ENCODE measurements at places on chromosomes 4 and X. TPM values are rescaled to one million over a fixed set of nuclear protein-coding genes. Genes with fewer than 3 reads are reported as not detected.

Gene BEX2
- polyA plus RNA-seq: 68.6 TPM

- no peaks in the 10 kb centered on the region for H3K27me3 ChIP-seq
- no peaks in the 10 kb centered on the region for H3K4me1 ChIP-seq
- no peak for DNase-seq
- no peak overlapping the region for H3K4me3 ChIP-seq
Observed at GRCh38 chr4:94530073-94530472, 78.3 kb downstream of the PDLIM5 start.

DNA sequence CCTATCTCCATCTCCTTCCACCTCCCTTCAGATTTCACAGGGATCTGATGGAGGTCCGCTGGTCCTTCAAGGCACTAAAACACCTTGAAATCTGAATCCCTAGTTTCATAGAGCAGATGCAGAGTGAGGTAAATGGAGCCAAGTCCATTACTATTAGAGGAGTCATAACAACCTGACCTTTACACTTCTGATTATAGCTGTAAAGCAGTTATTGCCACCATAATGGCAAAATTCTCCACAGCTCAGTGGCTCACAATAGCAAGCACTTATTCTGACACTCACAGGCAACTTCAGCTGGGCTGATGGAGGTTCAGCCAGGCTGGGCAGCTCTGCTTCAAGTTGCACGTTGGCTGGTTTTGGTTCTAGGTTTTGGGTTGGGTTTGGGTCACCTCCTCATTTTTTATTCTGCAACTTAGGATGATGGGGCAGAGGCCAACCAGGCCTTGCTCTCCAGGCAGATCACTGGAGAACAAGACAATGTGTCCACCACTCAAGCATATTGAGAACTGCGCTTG, 51.4 kb upstream of the LRAT start:
- no peak overlapping the region for H3K27ac ChIP-seq
- no peaks in the 10 kb centered on the region for H3K27me3 ChIP-seq
- H3K4me3 ChIP-seq: no peak overlapping the region
- H3K36me3 ChIP-seq: no peaks in the 10 kb centered on the region

Gene UBE2D3
- 466 TPM for polyA plus RNA-seq

GRCh38 chrX:121256647-121257046, 209.2 kb downstream of the GLUD2 start:
- DNase-seq: no peak
- H3K27me3 ChIP-seq: no peaks in the 10 kb centered on the region
- H3K36me3 ChIP-seq: no peaks in the 10 kb centered on the region
- no peaks in the 10 kb centered on the region for H3K4me1 ChIP-seq
- H3K4me3 ChIP-seq: no peak overlapping the region

Gene NUP62CL
- polyA plus RNA-seq: 2.0 TPM

DNA sequence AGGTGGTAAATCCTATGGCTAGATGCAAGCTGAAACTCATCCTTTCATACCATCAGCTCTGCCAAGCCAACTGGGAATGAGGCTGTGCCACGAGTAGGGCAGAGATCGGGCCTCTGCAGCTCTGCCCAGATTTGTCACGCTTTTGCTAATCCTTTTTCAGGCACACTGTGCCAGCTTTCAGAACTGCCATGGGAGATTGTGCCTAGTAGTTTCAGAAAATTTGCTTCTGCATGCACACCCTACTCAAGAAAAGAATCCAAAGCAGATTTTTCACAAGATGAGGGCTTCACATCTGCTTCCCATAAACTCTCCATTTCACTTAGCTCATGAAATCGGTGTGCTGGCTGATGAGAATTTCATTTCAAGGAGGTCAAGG, 3.3 kb upstream of the ADH7 start:
- H3K27me3 ChIP-seq: no peaks in the 10 kb centered on the region
- no peak for DNase-seq
- no peaks in the 10 kb centered on the region for H3K36me3 ChIP-seq
- H3K4me1 ChIP-seq: no peaks in the 10 kb centered on the region

DNA sequence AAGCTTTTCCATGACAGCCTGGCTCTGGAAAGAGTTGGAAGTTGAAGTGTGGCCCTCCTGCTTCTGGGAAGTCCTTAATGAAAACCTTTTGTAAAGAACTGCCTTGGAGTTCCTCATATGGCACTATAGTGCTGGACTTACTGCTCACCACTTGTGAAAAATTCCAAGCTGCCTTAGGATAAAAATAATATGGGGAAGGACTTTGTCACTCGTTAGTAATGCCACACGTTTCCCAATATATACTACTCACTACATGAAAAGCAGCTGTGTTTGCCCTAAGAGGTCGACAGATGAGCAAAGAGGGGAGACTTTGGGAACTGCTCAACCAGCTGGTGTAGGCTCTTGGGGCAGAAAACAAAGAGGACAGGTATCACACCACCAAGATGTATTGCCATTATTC, 11.7 kb downstream of the OPHN1 start:
- no peaks in the 10 kb centered on the region for H3K27me3 ChIP-seq
- no peaks in the 10 kb centered on the region for H3K36me3 ChIP-seq
- DNase-seq: no peak
- no peak overlapping the region for H3K27ac ChIP-seq

Gene SLC9B2
- 19.1 TPM for polyA plus RNA-seq

DNA sequence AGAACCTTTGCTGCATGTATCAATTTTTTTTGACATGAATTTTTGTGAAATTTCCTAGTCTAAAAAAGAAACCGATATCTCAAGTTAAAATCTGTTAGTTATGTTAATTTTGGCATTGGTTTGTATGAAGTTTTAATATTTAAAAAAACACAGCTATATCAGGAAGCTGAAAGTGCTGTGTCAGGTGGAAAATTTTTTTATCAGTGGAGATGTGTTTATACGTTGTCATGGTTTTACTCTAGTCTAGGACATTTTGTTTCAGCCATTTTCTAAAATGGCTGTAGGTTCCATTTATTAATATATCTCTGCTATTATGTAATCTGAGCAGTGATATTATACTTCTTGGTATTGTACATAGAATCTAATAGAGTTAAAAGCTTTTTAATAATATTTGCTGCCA, 34.2 kb downstream of the OCRL start:
- H3K4me1 ChIP-seq: no peaks in the 10 kb centered on the region
- no peak for DNase-seq
- H3K27me3 ChIP-seq: no peaks in the 10 kb centered on the region
- H3K36me3 ChIP-seq: no peaks in the 10 kb centered on the region
- no peak overlapping the region for H3K4me3 ChIP-seq
- H3K27ac ChIP-seq: no peak overlapping the region

Gene USO1
- 33.5 TPM for polyA plus RNA-seq

Gene MAGEA10
- not detected for polyA plus RNA-seq

Gene GJB1
- not detected for polyA plus RNA-seq

DNA sequence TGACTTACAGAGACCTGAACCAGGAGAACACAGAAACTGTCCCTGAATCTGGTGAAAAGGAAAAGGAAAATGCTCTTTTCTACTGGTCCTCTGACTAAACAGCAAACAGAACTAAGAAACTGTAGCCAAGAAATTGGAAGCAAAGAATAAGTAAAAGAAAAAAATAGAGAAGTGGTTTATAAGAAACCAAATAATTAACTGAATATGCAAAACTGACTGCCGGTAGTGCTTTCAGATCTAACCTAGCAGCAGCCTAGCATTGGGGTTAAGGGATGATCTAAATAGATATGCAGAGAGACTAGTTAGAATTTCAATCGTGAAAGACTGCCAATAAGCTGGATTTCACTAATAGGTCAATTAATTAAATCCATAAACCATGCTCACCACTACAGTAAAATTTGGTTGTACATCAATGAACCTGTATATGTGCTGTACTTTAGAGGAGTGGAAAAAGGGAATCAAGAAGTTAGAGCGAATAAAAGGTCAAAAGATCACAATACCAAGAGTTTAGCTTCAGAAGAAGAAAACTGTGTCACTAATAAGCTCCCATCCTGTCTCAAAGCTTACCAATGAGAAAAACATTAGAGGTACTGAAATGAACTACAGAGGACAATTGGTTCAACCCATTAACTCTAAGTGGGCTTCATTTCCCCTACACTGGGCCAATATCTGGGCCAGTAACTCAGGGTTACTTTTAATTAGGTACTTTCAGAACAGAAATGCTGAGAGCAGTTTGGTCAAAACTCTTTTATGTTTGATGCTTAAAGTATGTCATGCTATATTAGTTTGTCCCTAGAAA, 53.6 kb downstream of the KLHL13 start:
- H3K27ac ChIP-seq: no peak overlapping the region
- H3K4me3 ChIP-seq: no peak overlapping the region
- H3K27me3 ChIP-seq: no peaks in the 10 kb centered on the region

DNA sequence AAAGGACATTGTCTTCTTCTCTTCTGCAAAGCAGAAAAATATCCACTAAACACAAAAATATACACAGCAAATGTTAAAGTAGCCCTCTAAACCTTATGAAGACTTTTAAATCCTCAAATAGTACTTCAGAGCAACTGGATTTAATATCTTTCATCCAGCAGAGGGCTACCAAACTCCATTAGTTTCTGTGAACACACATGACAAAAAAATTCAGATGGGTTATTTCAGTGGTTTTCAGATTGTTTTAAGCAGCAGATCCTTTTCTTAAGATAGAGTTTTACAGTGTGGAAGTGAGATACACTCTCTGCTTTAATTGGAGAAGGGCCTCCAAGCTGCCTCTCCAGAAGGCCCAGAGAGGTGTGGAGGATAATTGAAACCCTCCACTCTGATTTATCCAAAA, 56.7 kb downstream of the ANK2 start:
- H3K4me1 ChIP-seq: no peaks in the 10 kb centered on the region
- no peaks in the 10 kb centered on the region for H3K36me3 ChIP-seq
- H3K4me3 ChIP-seq: no peak overlapping the region
- H3K27ac ChIP-seq: no peak overlapping the region
- DNase-seq: no peak

- H3K27ac ChIP-seq: no peak overlapping the region
- H3K4me1 ChIP-seq: no peaks in the 10 kb centered on the region
- H3K27me3 ChIP-seq: no peaks in the 10 kb centered on the region
Observed at GRCh38 chr4:68617003-68617698, 41.0 kb upstream of the UGT2B17 start.

- no peak for DNase-seq
- H3K27me3 ChIP-seq: no peaks in the 10 kb centered on the region
- H3K36me3 ChIP-seq: no peaks in the 10 kb centered on the region
Observed at GRCh38 chr4:182978152-182978827, 61.1 kb upstream of the DCTD start.

DNA sequence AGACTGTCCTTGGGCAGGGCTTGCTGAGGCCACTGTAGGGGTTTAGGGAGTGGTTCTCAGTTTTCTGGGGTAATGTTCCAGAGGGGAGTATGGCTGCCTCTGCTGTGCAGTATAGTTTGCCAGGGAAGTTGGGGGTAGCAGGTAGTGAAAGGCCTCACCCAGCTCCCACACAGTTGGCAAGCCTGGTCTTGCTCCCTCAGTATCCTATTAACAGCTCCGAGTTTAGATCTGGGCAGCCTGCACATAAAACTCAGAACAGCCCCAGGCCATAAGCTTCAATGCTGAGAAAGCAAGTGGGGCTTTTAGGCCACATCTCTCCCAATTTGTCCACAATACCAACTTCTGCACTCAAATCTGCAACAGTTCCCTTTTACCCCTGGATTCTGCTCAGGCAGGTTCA, 205.2 kb downstream of the GALNTL6 start:
- DNase-seq: no peak
- H3K4me1 ChIP-seq: no peaks in the 10 kb centered on the region
- no peaks in the 10 kb centered on the region for H3K36me3 ChIP-seq
- no peak overlapping the region for H3K27ac ChIP-seq
- H3K27me3 ChIP-seq: no peaks in the 10 kb centered on the region
- no peak overlapping the region for H3K4me3 ChIP-seq

DNA sequence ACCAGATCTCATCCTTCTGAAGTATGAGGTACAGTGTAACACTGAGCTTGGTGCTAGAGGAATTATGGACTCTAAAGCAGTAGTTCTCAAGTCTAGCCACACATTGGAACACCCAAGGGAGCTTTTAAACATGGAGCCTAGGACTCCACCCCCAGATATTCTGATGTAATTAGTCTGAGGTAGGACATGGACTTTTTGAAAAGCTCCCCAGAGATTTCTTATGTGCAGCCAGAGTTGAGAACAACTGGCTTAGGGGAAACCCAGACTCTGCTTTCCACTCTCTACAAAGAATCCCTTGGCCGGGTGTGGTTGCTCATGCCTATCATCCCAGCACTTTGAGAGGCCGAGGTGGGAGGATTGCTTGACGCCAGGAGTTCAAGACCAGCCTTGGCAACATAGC, 11.6 kb upstream of the GDPD2 start:
- no peak overlapping the region for H3K27ac ChIP-seq
- no peak for DNase-seq
- H3K27me3 ChIP-seq: no peaks in the 10 kb centered on the region
- no peaks in the 10 kb centered on the region for H3K4me1 ChIP-seq
- no peak overlapping the region for H3K4me3 ChIP-seq

- no peaks in the 10 kb centered on the region for H3K36me3 ChIP-seq
- no peak for DNase-seq
- H3K4me3 ChIP-seq: no peak overlapping the region
- H3K27ac ChIP-seq: no peak overlapping the region
Observed at GRCh38 chr4:172927096-172927814, 241.4 kb upstream of the GALNT7 start.

Gene PCGF3
- polyA plus RNA-seq: 4.8 TPM

GRCh38 chr4:112852601-112853000, 196.9 kb upstream of the ANK2 start:
- DNase-seq: no peak
- no peak overlapping the region for H3K27ac ChIP-seq
- no peaks in the 10 kb centered on the region for H3K36me3 ChIP-seq
- no peaks in the 10 kb centered on the region for H3K27me3 ChIP-seq
- H3K4me3 ChIP-seq: no peak overlapping the region

Gene RXFP1
- polyA plus RNA-seq: not detected

- H3K4me1 ChIP-seq: peaks cover 6% of the 10 kb centered on the region
- H3K36me3 ChIP-seq: no peaks in the 10 kb centered on the region
- DNase-seq: peak; percentile 76
- H3K27me3 ChIP-seq: no peaks in the 10 kb centered on the region
- peak within 1 kb of the TSS; percentile 68 for H3K4me3 ChIP-seq
- H3K27ac ChIP-seq: peak within 1 kb of the TSS; percentile 51
Observed at GRCh38 chrX:64394874-64395567, at the start of gene MTMR8. MTMR8 (minus strand) TSS chrX:64395452; CDS start chrX:64395363, 89 bp downstream.

DNA sequence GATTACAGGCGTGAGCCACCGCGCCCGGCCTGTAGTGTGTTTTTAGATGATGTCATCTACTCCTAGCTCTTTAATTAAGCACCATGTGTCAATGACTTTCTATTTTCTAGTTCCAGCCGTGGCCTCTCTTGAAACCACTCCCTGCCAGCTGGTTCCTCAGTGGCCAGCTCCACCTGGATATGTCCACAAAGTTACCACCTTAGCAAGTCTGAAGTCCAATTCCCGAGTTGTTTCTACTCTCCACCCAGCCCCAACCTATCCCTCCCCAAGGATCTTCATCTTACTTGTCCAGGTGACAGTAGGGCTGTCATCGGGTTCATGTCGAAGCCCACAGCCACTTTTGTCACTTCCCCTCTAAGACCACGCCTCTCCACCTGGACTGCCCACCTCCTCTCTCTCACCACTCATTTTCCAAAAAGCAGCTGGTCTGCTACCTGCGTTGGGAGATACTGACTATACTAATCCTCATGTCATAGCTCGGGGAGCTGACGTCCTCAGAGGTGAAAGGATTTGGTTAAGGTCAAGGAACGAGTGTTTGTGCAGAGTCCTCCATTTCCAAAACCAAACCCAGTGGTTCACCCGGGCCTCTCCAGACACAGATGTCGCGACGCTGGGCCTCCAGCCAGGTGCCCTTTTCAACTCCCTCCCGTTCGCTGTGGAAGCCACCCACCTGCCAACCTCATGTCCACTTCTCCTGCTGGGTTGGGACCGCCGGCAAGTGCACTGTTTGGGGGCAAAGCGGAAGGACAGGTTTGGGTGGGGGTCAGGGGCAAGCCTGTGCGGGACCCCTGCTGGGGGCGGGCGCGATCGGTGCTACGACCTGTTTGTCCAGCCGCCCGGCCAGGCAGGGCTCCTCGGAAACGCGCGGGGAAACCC, 704 bp downstream of the FAM3A start:
- H3K27me3 ChIP-seq: no peaks in the 10 kb centered on the region
- H3K4me3 ChIP-seq: peak overlapping the region; percentile 56
- H3K4me1 ChIP-seq: peaks cover 27% of the 10 kb centered on the region
- DNase-seq: no peak

Gene SLC16A2
- polyA plus RNA-seq: 0.24 TPM

Gene PPP4R3C
- polyA plus RNA-seq: not detected

Data from CD8-positive, alpha-beta memory T cell (primary cell).